Aortic smooth muscle cell (primary cell): ENCODE measurements at places on chromosomes 2 and 18. TPM values are rescaled to one million over a fixed set of nuclear protein-coding genes. Genes with fewer than 3 reads are reported as not detected.

ASPRV1 gene
- 0.31 and 0.53 TPM in 2 replicates for total RNA-seq

LRP2 gene
- not detected in 2 replicates for total RNA-seq

CLK1 gene
- 75.2 and 93.4 TPM in 2 replicates for total RNA-seq

VWA3B gene
- not detected in 2 replicates for total RNA-seq

SERPINB8 gene
- total RNA-seq: 20.1 and 21.6 TPM in 2 replicates

SCN2A gene
- total RNA-seq: 1.4 and 2.4 TPM in 2 replicates

NAGK gene
- total RNA-seq: 72.4 and 76.9 TPM in 2 replicates

TEX44 gene
- not detected in 2 replicates for total RNA-seq

TRIM43B gene
- not detected in 2 replicates for total RNA-seq

PSTPIP2 gene
- 1.8 and 2.7 TPM in 2 replicates for total RNA-seq

CFC1 gene
- total RNA-seq: not detected in 2 replicates

CYS1 gene
- 1.7 and 2.0 TPM in 2 replicates for total RNA-seq

KIF5C gene
- 0.06 and 0.13 TPM in 2 replicates for total RNA-seq

CD8A gene
- total RNA-seq: not detected in 2 replicates

DPYSL5 gene
- not detected in 2 replicates for total RNA-seq

SH3BP4 gene
- total RNA-seq: 16.6 and 21.6 TPM in 2 replicates

HJURP gene
- total RNA-seq: 8.2 and 20.3 TPM in 2 replicates

SLC23A3 gene
- 1.6 TPM in 2 replicates for total RNA-seq
